ENCODE measurements at places on chromosomes 2 and 18. TPM values are rescaled to one million over a fixed set of nuclear protein-coding genes. Genes with fewer than 3 reads are reported as not detected.

GRCh38 chr2:171173087-171173486 lies 12.4 kb upstream of the TLK1 start:
- H3K36me3 ChIP-seq = no peaks in the 10 kb centered on the region
- H3K27me3 ChIP-seq = no peaks in the 10 kb centered on the region
- H3K4me3 ChIP-seq = no peak overlapping the region
- no peak overlapping the region for H3K27ac ChIP-seq

GRCh38 chr2:142316049-142316448 lies 185.2 kb upstream of the LRP1B start:
- no peak overlapping the region for H3K4me3 ChIP-seq
- no peaks in the 10 kb centered on the region for H3K4me1 ChIP-seq
- no peaks in the 10 kb centered on the region for H3K27me3 ChIP-seq
- H3K27ac ChIP-seq = no peak overlapping the region
- H3K36me3 ChIP-seq = no peaks in the 10 kb centered on the region

- H3K27me3 ChIP-seq = no peaks in the 10 kb centered on the region
- no peak overlapping the region for H3K4me3 ChIP-seq
- H3K4me1 ChIP-seq = peaks cover 7% of the 10 kb centered on the region
- no peaks in the 10 kb centered on the region for H3K36me3 ChIP-seq
These were observed 154.1 kb upstream of the HS6ST1 start for GRCh38 chr2:128472789-128473174.

The WNT6 gene
- 0.29 TPM for polyA plus RNA-seq

DNA sequence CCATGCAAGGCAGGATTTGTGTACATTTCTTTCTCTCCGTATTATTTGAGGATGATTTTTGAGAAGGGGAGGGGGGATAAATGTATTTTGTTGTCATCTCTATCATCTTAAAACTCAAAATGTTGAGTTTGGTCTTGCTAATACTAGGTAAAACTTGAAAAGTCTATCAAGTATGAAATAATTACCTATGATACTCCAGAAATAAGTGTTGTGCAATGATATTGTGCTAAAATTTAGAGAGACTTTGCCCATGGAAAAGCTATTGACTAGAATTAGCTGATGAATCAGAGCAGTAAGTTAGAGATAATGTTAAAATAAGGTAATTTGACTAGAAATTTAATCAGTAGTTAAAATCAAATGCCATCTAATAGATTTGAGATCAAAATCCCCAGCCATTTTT lies 323.9 kb downstream of the AGPS start:
- H3K4me3 ChIP-seq = no peak overlapping the region
- no peaks in the 10 kb centered on the region for H3K4me1 ChIP-seq
- no peaks in the 10 kb centered on the region for H3K36me3 ChIP-seq
- DNase-seq = no peak

DNA sequence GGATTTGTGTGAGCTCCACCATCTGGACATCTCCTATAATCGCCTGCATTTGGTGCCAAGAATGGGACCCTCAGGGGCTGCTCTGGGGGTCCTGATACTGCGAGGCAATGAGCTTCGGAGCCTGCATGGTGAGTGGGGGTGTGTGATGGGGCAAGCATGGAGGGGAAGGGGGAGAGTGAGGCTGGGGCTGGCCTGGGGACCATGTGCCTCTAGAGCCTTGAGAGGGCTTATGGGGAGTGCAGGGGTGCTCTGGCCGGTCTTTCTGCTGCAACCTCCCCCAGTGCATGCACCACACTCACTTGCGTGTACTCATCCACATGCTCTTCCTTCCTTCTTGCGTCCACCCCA lies 7.9 kb downstream of the STK11IP start:
- no peak overlapping the region for H3K27ac ChIP-seq
- no peaks in the 10 kb centered on the region for H3K4me1 ChIP-seq
- H3K4me3 ChIP-seq = no peak overlapping the region
- no peak for DNase-seq

DNA sequence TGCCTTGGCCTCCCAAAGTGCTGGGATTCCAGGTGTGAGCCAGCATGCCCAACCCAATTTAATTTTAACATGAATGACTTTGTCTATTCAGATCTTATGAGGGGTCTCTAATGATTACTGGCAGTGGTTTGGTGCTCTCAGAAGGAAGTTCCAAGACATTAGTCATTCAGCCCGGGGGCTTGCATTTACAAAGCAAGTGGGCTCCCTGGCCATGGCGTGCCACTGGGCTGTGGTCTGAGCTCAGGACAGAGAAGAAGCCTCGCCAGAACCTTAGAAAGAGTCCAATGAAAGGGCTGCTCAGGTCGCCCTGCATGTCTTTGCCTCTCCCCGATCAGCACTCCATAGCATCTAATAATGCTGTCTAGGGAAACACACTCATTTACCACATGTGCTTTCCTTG lies 182.6 kb upstream of the CHAC2 start:
- no peaks in the 10 kb centered on the region for H3K36me3 ChIP-seq
- no peaks in the 10 kb centered on the region for H3K27me3 ChIP-seq
- H3K4me3 ChIP-seq = no peak overlapping the region
- H3K27ac ChIP-seq = no peak overlapping the region
- no peak for DNase-seq

DNA sequence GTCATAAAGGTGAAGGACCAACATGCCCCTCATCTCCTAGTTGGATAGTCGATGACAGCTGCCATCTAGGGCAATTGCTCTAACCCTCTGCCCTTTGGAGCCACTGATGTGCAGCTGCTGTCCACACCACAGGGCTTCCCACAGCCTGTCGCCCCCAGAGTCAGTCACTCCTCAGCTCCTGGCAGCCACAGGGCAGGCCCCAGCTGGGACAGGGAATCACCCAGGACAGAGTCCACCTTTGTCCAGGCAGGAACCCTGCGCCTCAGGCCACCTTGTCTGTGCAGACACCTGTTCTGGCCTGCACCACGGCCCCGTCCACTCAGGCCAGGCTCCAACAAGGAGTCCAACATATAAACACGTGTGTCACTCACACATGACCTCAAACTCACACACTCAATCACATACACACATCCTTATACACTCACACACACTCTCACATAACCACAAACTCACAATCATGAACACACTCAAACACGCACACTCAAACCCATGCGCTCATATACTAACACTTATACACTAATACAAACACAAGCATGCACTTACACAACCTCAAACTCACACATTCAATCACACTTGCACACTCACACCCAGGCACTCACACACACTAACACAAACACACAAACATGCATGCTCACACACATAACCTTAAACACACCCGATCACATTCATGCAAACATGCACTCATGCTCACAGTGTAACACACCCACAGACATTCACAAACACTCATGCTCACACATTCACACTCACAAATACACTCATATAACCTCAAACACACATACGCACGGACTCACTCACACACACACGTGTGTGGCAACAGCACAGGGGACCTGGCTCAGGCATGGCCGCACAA lies 29.7 kb downstream of the HDAC4 start:
- H3K4me3 ChIP-seq = no peak overlapping the region
- no peak for DNase-seq
- no peaks in the 10 kb centered on the region for H3K27me3 ChIP-seq
- no peak overlapping the region for H3K27ac ChIP-seq
- no peaks in the 10 kb centered on the region for H3K36me3 ChIP-seq
- peaks cover 14% of the 10 kb centered on the region for H3K4me1 ChIP-seq

DNA sequence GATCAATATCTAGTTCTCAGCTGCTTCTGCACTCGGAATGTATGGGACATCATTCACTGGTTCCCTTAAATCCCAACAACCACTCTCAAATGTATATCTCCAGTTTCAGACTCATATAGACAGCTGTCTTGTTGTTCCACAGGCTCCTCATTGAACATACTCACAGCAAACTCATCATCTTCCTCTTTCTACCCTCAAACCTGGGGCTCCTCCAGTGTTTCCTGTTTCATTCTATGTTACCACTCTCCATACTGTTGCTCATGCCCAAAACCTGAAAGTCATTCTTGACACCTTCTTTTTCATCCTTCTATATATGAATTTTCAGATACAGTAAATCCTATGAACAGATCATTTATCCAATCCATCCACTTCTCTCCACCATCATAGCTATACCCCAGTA lies 18.7 kb upstream of the REL start:
- H3K27ac ChIP-seq = no peak overlapping the region
- H3K4me1 ChIP-seq = peaks cover 3% of the 10 kb centered on the region
- H3K27me3 ChIP-seq = no peaks in the 10 kb centered on the region
- H3K4me3 ChIP-seq = no peak overlapping the region

The CPLX4 gene
- polyA plus RNA-seq = not detected

The ATOH8 gene
- not detected for polyA plus RNA-seq

DNA sequence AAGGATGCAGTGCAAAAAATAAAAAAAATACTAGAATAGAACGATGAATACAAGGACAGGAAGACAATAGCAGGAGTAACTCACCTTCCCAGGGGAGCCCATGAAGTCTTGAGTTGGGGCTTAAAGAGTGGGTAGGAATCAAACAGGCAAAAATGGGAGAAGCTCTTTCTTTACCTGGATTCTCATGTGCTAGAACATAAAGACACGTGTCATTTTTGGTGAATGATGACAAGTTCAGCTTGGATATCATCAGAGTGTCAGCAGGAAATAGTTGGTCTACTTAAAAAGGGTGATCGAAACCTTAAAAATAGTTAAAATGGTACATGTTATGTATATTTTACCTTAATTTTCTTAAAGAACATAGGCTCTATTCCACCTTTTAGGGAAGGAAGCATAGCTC lies 5.7 kb downstream of the SGPP2 start:
- H3K4me3 ChIP-seq = no peak overlapping the region
- H3K4me1 ChIP-seq = peaks cover 46% of the 10 kb centered on the region
- no peak overlapping the region for H3K27ac ChIP-seq
- H3K27me3 ChIP-seq = no peaks in the 10 kb centered on the region
- no peaks in the 10 kb centered on the region for H3K36me3 ChIP-seq

The MC4R gene
- not detected for polyA plus RNA-seq

The HOXD10 gene
- polyA plus RNA-seq = not detected

The ACADL gene
- not detected for polyA plus RNA-seq

The CCDC141 gene
- polyA plus RNA-seq = 3.1 TPM

Measured in GM12878 (cell line).